H54 (cell line): ENCODE measurements at places on chromosomes 6 and 20.

DNA sequence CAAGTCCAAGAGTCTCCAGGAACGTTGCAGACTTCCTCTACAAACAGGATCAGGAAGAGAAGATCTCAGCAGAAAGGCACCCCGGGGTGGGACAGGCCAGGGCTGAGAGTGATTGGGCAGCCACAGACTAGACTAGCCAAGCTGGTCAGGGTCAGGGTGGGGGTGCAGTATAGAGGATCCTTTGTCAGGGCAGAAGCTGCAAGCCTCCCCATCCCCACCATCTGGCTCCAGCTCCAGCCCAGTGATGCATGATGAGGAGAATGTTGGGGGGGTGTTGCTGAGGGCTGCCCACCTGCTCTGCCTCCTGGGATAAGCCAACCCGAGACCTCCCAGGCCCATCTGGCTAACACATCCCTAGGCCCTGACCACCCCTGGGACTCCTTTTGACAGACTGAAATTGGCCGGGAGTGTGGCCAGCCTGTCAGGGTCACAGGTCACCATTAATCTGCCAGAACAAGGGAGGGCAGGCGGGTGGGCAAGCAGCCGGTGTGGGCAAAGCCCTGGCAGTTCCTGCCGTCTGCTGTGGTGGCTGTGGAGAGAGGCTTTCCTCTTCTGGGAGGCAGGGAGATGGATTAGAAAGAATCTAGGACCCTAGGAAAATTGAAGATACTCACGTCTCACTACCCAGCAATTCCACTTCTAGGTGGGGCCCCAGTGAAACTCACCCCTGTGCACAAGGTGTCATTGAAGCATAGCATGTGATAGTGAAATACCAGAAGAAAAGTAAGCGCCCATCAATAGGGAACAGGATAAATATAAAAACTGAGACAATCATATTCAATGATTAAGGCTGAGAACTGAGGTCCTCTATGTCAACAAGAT lies 22.1 kb upstream of the SNTA1 start:
- DNase-seq, result no peak

DNA sequence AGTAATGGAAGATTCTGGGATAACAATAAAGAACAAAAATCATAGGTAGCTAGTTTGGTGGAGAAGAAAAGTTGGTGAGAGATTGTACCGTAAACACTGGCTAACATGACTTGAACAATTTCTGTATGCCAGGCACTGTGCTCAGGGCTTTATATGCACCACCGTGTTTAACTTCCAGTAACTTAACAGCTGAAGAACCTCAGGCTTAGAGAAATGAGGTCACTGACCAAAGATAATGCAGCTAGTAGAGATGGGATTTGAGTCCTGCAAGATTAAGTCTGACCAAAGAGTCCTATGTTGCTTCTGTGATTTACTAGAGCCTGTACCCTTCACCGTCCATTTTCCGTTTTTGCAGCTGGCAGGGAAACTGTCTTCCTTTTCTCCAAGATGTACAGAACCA lies 2.7 kb downstream of the CSTF1 start:
- no peak for DNase-seq

- no peak for DNase-seq
Observed at GRCh38 chr6:123641497-123641896, 4.7 kb upstream of the TRDN start.

- DNase-seq, result no peak
Observed at GRCh38 chr20:4490606-4491280, 231.0 kb upstream of the PRND start.

DNA sequence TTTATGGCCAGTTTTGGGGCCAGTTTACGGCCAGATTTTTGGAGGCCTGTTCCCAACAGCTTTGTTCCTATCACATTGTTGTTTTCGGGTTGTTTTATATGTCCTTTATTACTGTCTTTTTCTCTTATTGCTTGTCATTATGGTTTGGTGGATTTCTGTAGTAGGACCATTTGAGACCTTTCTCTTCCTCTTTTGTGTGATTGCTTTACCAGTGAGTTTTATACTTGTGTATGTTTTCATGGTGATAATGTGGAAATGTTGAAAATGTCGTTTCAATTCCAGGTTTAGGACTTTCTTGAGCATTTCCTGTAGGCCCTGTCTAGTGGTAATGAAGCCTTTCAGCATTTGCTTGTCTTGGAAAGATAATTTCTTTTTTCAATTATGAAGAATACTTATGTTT lies 17.8 kb downstream of the HLA-B start:
- DNase-seq, result no peak

DNA sequence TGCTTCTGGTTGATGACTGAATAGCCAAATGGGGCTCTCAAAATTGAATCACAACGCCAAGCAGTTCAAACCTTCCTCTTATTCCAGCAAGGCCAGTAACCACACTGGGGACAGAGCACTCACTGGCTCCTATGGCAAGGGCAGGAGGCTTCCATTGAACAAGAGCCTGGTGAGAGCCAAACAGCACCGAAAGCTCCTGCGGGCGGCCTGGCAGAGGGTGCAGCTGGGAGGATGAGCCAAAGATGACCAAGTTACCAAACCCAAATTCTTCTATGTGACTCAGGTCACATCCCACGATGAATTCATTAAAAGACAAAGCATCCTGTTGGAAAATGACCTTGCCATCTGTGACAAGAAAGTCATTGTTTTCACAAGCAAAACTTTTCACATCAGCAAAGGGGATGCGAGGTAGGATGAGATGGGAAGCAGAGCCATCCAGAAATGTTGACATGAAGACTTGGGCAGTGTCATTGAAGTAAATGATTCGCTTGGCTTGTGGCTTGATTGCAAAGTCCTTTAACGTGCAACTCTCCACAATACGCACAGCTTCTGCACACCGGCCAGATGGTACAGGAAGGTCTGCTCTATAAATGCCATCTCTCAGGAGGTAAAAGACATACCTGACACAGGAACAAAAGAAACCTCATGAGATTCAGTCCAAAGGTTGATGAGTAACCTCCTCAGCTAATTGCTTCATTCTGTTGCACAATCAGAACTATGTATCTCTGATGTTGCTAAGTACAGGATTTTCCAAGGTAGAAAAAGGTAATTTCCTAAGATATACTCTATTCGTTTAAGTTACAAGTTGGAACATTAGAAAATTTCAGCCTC lies 36.3 kb downstream of the ROS1 start:
- no peak for DNase-seq

- no peak for DNase-seq
Observed at GRCh38 chr6:45970326-45970725, 45.3 kb downstream of the CLIC5 start.

DNA sequence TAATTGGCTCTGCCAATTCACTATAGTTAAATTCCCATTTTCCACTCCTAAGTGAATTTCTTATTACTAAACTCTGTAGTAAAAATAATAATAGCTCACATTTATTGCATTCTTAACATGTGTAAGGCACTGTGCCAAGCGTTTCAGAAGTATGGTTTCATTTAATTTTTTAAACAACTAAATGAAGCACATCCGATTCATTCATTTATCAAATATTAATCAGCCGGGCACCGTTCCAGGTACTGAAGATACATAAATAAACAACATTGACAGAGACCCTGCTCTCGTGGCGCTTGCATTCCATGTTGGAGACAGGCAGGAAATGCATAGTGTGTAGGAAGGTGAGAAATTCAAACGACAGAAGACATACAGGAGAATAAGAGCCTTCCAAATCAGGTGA lies 423.2 kb upstream of the JARID2 start:
- no peak for DNase-seq

GRCh38 chr6:17442196-17442595 lies 48.8 kb downstream of the CAP2 start:
- no peak for DNase-seq

DNA sequence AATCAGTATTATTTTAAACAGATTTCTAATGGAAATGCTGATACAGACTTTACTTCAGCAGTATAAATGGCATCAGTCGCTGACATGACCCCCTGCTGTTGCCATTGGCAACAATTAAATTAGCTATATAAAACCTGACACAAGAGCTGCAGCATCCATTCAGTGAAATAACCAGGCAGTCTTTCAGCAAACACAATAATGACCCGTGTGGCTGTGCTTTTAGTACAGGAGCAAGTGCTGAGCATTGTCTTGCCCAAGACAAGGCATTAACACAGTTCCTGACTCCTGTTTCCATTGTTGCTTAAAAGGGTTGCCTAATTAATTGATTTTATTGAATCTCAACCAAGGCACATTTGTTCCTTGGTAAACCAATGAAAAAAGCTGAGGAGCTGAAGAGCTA lies 382.1 kb downstream of the HACE1 start:
- DNase-seq, result no peak

DNA sequence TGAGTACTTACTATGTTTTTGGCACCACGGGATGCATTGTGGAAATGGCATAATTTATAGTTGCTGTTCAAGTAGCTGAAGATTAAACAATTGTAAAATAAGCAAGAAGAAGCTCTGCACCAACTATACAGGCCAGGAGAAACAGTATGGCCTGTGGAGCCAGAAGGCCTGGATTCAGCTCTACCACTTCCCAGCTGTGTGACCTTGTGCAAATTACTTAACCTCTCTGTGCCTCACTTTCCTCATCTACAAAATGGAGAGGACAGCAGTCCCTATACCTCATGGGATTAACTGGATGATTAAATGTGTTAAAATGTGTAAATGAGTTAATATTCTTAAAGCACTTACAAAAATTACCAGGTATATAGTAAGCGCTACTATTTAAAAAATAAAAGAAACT lies 49.1 kb downstream of the CNKSR3 start:
- DNase-seq, result no peak

DNA sequence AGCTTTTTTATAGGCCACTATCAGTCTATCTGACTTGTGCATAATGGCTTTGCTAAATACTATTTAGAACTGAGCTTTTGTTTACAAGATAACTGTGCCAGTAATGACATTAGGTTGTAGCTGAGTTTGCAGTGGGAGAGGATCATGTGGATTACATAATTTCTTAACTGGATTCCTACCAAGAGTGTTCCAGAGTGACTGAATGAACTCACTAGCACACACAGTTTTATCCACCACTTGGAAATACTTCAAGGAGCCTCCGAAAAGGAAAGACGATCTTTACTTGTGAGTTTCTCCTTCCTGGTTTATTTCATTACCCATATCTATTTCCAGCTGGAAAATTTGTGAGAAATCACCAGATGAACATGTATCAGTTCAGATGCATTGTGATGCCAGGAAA lies 10.9 kb upstream of the SYNE1 start:
- no peak for DNase-seq

DNA sequence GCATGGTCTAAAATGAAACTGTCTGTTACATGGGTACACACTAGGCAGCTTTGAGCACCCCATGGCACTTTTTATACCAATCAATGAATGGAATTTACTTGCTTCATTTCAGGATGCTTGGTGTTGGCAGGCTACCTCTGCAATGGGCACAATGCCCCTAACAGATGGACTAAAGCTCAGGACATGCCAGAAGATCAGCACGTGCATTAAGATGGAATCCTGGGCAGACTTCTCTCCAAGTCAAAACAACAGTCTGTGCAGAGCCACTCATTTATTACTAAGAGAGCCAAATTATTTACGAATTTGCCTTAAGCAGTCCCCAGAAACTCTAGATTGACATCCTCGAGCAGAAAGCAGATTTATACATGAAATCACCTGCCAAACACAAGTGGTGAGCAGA lies 55.8 kb upstream of the SCML4 start:
- DNase-seq, result no peak

DNA sequence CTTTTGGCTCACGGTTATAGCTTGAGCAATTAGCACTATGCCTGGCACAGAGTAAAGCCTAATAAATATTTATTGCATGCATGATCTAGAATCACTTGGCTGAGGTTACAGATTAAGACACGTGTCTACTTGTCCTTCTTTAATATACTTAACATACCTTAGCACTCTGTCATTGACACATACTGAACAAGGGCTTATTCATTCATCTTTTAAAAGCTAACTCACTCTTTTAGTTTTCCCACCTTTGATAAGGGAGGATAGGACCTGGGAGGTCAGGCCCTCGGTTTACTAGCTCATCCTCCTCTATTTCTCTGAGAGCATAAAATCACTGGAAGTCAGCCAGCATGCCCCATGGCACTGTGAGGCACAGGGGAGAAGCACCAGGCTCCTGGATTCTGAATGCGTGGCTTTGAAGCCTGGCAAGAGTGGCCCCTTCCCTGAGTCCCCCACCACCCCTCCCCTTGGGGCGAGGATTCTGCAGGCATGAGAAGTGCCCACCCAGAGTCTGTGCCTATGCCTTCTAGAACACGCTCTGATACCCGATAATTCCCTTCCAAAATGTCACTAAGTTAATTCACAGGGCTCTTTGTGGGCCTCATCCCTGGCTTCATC lies 11.2 kb downstream of the ZCCHC3 start:
- no peak for DNase-seq

- no peak for DNase-seq
Observed at GRCh38 chr6:137272403-137272802, 53.2 kb upstream of the IFNGR1 start.

DNA sequence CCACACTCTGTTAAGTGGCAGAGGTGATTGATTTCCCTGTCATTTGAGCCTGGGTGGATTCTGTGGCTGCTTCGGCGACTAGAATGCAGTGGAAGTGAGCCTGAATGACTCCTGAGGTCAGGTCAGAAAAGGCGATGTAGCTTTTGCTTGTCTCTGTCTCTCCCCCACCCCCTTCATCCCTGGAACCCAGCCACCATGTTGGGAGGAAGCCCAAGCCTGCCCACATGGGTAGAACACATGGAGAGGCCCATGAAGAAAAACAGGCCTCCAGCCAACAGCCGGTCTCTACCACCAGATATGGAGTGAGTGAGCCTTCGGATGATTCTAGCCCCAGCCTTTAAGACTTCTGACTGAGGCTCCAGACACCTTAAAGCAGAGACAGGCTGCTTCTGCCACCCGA lies 181.0 kb downstream of the TFAP2C start:
- DNase-seq, result no peak

DNA sequence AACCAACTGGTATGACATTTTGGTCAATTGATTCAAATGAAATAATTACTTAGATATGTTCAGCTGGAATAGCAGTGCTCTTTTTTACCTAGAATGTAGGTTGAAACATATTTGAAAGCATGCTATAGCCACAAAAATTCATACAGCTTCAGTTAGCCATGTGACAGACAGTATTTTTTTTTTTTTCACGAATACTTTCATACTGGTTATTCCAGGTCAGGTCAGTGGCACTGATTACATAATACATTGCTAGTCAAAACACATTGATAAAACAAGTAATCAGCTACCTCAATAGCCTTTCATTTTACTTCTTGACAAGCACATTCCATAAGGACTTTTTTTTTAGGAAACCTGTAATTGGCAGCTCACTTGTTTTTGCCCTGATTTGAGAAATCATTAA lies 222.6 kb downstream of the EYA4 start:
- no peak for DNase-seq

- DNase-seq, result no peak
Observed at GRCh38 chr20:42214074-42214473, 595.9 kb upstream of the CHD6 start.
